HepG2 (cell line): ENCODE measurements at places on chromosomes 3 and 15. TPM values are rescaled to one million over a fixed set of nuclear protein-coding genes. Genes with fewer than 3 reads are reported as not detected.

The HAUS2 gene
- 32.9 and 49.4 TPM in 2 replicates for total RNA-seq

The IL5RA gene
- total RNA-seq, result not detected in 2 replicates

The OR5K2 gene
- not detected in 2 replicates for total RNA-seq

- no peak for DNase-seq
- H3K27ac ChIP-seq, result no peak overlapping the region
- H3K4me3 ChIP-seq, result no peak overlapping the region
Measured at GRCh38 chr3:169134194-169134593, 529.3 kb downstream of the MECOM start.

GRCh38 chr15:68410466-68411342 is 21.3 kb downstream of the ITGA11 start:
- no peak for DNase-seq
- no peak overlapping the region for H3K27ac ChIP-seq
- H3K36me3 ChIP-seq, result no peaks in the 10 kb centered on the region

- H3K27me3 ChIP-seq, result peaks cover 6% of the 10 kb centered on the region; the same call in 1 of the 3 replicates
- no peaks in the 10 kb centered on the region for H3K36me3 ChIP-seq
- H3K27ac ChIP-seq, result no peak overlapping the region
- no peak for DNase-seq
- peaks cover 11% of the 10 kb centered on the region; the same call in 1 of the 2 replicates for H3K4me1 ChIP-seq
Measured at GRCh38 chr3:126284258-126284904, 72.8 kb downstream of the KLF15 start.
